ENCODE measurements at places on chromosomes 12 and 14. TPM values are rescaled to one million over a fixed set of nuclear protein-coding genes. Genes with fewer than 3 reads are reported as not detected.

GRCh38 chr12:108704527-108704926 is 26.8 kb downstream of the CORO1C start:
- DNase-seq = no peak

GRCh38 chr12:57846285-57846576 is 298 bp downstream of the CTDSP2 start:
- DNase-seq = no peak

SMCO3 gene
- 18.5 TPM for total RNA-seq

- peak; percentile 79 for DNase-seq
Measured at GRCh38 chr12:46266382-46266791, 2.5 kb downstream of the SLC38A1 start.

DNA sequence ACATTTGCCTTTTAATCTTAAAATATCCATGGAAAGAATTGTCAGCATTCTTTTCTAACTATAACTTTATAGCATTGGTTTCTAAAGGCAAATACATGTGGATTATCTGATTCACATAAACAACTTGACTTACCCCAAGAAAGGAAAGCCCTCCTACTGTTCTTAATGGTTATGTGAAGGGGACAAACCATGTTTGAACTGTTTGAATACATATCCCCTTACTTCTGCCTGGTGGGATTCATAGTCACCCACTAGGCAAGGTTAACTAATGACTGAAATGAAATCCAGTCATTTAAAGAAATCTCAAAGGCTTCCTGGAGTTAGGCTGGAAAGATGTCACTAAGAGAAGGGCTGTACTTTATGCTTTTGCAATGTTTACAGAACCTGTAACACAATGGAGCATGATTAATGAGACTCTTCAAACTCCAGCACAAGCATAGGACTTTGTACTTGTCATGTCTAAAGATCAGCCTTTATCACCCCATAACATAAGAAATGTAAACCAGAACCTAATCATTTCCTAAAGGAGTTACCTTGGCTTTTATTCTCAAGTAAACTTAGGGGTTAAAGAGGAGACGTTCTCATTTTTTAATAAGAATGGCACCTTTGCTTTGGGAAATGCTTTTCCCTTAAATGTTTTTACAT is 10.2 kb upstream of the FLRT2 start:
- DNase-seq = no peak

DNA sequence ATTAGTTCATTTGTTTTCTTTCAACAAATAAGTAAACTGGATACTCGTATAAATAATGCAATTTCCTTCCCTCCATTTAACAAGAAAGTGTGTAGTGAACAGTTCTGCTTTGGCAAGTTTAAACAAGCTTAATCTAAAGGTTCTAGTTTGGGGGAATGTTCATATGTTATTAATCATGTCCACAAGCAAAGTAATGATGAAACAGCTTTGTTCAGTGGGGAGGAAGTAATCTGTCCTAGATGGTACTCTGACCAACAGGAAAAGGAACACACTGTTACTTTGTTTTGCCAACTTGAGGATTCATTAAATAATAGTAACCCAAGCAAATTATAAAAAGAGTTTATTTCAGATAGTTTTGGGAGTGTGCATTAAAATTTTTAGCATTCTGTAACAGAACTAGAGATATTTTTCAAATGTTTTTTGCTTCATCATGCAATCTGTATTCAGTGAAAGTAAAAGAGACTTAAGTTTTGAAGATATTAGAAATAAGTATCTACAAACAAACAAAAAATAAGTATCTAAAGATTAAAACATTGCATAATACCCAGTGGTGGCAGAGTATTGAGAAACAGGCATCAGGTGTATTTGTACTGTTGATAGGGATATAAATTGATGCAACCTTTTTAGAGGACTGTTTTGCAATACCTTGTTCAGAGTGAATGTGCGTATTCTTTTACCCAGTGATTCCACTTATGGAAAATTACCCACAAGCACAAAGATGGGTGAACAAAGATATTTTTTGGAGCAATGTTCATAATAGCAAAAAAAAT is 61.1 kb downstream of the RAB35 start:
- peak; percentile 13 for DNase-seq

SNW1 gene
- total RNA-seq = 79.0 TPM

DNA sequence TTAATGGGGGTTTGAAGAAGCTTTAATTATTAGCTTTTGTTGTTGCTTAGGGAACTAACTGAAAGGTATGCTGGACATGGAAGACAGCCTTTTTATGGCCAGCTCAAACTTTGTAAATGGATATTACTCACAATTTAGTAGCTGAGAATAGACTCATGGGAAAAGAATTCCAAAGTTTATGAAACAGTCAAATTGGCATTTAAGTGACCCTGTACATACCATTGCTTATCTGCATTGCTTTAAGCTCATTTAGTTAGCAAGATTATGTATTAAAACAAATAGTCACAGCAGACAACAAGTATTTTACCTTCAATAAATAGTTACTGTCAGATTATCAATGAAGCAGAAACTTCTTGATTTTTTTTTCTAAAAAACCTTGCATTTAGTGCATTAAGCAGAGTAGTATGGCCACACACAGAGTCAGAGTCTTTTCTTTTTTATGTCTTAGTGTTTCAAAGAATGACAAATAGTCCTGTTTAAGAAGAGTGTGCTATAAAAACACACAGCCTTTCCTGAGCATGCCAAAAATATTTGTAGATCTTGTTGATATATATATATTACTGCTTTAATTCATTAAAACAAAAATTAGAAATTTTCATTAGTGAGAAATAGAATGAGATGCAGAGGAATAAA is 102.2 kb downstream of the TTC6 start:
- no peak for DNase-seq

GRCh38 chr12:80099259-80099658 is at the start of gene OTOGL:
OTOGL (plus strand) TSS chr12:80099537; CDS start chr12:80209432, 109,895 bp downstream.
- DNase-seq = peak; percentile 78

DNA sequence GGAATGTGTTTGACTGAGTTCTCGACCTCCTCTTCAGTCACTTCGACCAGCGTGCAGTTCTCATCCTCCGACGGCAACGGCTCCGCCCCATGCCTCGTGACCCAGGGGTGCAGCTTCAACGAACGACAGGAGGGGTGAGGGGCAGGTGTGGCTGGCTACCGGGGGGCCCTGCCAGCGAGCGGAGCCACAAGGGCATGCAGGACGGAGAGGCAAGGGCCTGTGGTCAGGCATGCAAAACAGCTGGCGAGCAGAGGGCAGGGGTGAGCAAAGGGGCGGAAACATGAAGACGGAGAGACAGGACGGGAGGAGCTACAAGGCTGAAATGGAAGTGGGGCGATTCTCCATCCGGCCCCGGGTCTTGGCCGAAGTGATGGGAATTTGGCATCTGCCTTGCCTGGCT is 38.7 kb downstream of the P2RX4 start:
- no peak for DNase-seq

- DNase-seq = no peak
Measured at GRCh38 chr12:112486361-112486760, 67.6 kb downstream of the PTPN11 start.

DNA sequence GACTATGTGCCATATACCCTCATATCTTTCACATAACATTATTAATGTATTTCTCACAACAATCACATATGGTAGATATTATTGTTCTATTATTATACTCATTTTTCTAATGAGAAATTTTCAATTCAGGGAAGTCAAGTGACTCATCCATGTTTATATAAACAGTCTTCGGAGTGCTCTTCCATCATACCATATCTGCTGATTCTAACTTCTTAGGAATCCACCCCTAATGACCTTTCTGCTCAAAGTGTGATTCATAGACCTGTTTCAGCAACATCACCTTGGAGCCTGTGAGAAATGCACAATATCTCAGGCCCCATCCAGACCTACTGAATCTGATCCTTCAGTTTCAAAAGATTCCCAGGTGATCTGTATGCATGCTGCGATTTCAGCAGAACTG is 39.8 kb upstream of the OVCH1 start:
- no peak for DNase-seq

- DNase-seq = no peak
Measured at GRCh38 chr14:22397221-22397737, 191.7 kb downstream of the DAD1 start.

Data from umbilical cord (tissue), 2 donors.